Thyroid gland (tissue), 4 donors: ENCODE measurements at places on chromosomes 11 and 22. TPM values are rescaled to one million over a fixed set of nuclear protein-coding genes. Genes with fewer than 3 reads are reported as not detected.

Gene NKAPD1
- total RNA-seq, result 20.8 TPM

GRCh38 chr22:28443526-28443876, 236.1 kb downstream of the TTC28 start:
- H3K4me1 ChIP-seq, result peaks cover 29% of the 10 kb centered on the region
- no peaks in the 10 kb centered on the region for H3K36me3 ChIP-seq
- H3K4me3 ChIP-seq, result peak overlapping the region; percentile 45
- DNase-seq, result peak; percentile 81

GRCh38 chr22:23289851-23290724, 109.8 kb downstream of the BCR start:
- peak; percentile 39 for DNase-seq
- no peak overlapping the region for H3K4me3 ChIP-seq
- H3K27ac ChIP-seq, result peak overlapping the region; percentile 17
- H3K4me1 ChIP-seq, result peaks cover 7% of the 10 kb centered on the region
- H3K36me3 ChIP-seq, result peaks cover 77% of the 10 kb centered on the region

DNA sequence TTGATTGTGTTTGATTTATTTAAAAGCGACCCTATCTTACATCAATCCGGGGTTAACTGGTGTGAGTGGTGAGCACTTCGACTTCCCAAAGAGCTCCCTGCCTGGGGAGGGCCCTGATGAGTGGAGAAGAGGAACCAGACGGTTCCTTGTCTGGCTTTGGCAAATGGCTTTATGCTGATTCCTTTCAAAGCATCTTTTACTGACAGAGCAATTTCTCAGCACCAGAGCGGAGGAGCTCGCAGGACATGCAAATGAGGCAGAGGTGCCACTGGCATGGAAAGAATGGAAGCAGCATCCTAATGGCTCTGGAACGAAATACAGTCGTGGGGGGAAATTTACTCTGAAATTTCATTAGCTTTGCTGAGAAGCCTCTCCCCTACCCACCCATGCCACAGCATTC, 410.9 kb upstream of the B3GAT1 start:
- no peaks in the 10 kb centered on the region for H3K36me3 ChIP-seq
- no peaks in the 10 kb centered on the region for H3K4me1 ChIP-seq
- H3K4me3 ChIP-seq, result no peak overlapping the region
- H3K27ac ChIP-seq, result no peak overlapping the region
- no peaks in the 10 kb centered on the region for H3K27me3 ChIP-seq

- no peak overlapping the region for H3K27ac ChIP-seq
- no peaks in the 10 kb centered on the region for H3K27me3 ChIP-seq
- H3K4me1 ChIP-seq, result no peaks in the 10 kb centered on the region
- no peak overlapping the region for H3K4me3 ChIP-seq
- H3K36me3 ChIP-seq, result no peaks in the 10 kb centered on the region
- no peak for DNase-seq
Observed at GRCh38 chr22:49112661-49113626, 714.7 kb downstream of the BRD1 start.

DNA sequence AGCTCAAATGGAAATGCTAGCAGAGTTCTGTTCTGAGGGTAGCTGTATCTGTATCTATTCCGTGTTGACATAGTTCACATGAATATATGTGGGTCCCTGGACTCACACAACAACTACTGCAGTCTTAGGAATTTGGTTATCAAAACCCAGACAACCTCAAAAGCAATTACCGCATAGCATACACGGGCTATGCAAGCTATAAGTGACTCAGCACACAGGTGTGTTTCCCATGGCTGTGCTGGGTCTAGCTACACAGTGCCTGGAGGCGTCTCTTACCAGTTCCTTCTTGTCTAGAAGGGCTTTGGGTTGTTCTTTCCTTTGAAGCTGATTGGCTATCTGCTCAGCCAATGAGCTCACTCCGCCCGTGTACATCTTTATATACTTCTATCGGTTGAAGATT, 98.2 kb upstream of the BID start:
- no peak overlapping the region for H3K27ac ChIP-seq
- no peak overlapping the region for H3K4me3 ChIP-seq
- peaks cover 3% of the 10 kb centered on the region for H3K4me1 ChIP-seq
- H3K36me3 ChIP-seq, result peaks cover 15% of the 10 kb centered on the region

Gene PANX3
- total RNA-seq, result not detected

Gene CCDC87
- total RNA-seq, result 0.92 TPM

GRCh38 chr22:40211476-40212054, 33.8 kb downstream of the TNRC6B start:
- H3K27ac ChIP-seq, result no peak overlapping the region
- no peaks in the 10 kb centered on the region for H3K36me3 ChIP-seq
- DNase-seq, result no peak
- H3K27me3 ChIP-seq, result no peaks in the 10 kb centered on the region

DNA sequence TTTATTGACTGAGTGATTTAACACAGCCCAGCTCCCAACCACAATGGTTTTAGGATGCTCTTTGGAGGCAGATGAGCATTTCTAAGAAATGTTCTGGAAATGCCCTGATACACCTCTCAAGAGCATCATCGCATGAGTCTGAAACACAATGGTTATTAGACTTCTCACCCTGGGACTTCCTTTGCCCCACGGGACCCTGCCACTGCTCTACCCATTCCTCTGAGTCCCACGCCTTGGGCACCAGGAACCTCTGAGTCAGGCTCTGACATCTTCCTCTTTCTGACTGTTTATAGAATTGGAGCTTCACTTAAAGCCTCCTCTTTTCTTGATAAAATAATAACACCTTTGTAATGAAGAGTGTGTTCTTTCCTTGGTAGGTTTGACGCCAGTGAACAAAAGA, 85.6 kb upstream of the PARVA start:
- no peaks in the 10 kb centered on the region for H3K36me3 ChIP-seq
- no peaks in the 10 kb centered on the region for H3K4me1 ChIP-seq
- H3K27me3 ChIP-seq, result no peaks in the 10 kb centered on the region

GRCh38 chr11:105903113-105903512, 118.9 kb downstream of the MSANTD4 start:
- H3K27ac ChIP-seq, result no peak overlapping the region
- DNase-seq, result no peak
- no peaks in the 10 kb centered on the region for H3K36me3 ChIP-seq
- H3K4me1 ChIP-seq, result no peaks in the 10 kb centered on the region
- H3K27me3 ChIP-seq, result no peaks in the 10 kb centered on the region

GRCh38 chr22:39482768-39483167, 19.3 kb upstream of the MIEF1 start:
- no peaks in the 10 kb centered on the region for H3K4me1 ChIP-seq
- no peaks in the 10 kb centered on the region for H3K27me3 ChIP-seq
- no peaks in the 10 kb centered on the region for H3K36me3 ChIP-seq
- H3K4me3 ChIP-seq, result no peak overlapping the region
- no peak for DNase-seq
- no peak overlapping the region for H3K27ac ChIP-seq

Gene BTG4
- total RNA-seq, result not detected

DNA sequence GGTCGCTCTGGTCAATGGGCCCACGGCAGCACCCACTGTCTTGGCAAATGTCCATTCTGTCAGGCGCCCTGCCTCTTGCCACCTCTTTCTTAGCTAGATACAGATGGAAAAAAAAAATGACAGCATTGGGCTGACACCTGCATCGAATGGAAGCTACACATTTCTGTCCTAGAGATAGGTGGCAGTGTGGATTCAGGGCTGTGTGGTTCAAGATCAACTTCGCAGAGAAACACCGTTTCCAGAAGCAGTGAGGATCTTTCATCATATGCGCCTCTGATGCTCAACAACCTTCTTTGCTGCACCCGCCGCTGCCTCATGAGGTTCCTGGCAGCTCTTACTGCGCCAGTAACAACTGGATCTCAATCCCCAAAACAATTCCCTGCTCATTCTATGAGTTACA, 236.3 kb downstream of the KIRREL3 start:
- H3K27me3 ChIP-seq, result no peaks in the 10 kb centered on the region
- H3K36me3 ChIP-seq, result no peaks in the 10 kb centered on the region
- no peak for DNase-seq
- no peak overlapping the region for H3K27ac ChIP-seq
- no peak overlapping the region for H3K4me3 ChIP-seq
- no peaks in the 10 kb centered on the region for H3K4me1 ChIP-seq

- H3K36me3 ChIP-seq, result peaks cover 10% of the 10 kb centered on the region
- DNase-seq, result no peak
- H3K27me3 ChIP-seq, result no peaks in the 10 kb centered on the region
Observed at GRCh38 chr11:130110339-130111108, 40.8 kb downstream of the APLP2 start.

GRCh38 chr11:99489581-99489980, 468.8 kb downstream of the CNTN5 start:
- no peak for DNase-seq
- no peaks in the 10 kb centered on the region for H3K4me1 ChIP-seq
- no peak overlapping the region for H3K4me3 ChIP-seq
- H3K27me3 ChIP-seq, result no peaks in the 10 kb centered on the region

Gene MYO7A
- 8.7 TPM for total RNA-seq

Gene MS4A3
- total RNA-seq, result not detected

DNA sequence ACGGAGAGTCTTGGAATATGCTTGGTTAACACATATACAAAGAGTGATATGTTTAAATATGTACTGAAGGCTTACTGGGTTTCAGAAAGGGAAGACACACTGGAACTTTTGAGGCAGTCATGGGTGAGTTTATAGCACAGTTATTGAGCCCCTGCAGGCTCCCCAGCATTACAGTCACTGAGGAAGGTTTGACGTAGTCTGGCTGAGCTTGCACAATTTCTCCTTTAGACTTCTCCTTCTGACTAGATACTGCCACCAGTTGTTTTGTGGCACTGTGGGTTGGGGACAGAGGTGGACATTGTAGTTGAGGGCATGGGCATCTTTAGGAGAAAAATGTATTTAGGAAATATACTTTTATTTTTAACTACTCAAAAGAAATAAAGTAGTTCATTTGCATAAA, 285.4 kb downstream of the C11orf87 start:
- H3K27me3 ChIP-seq, result no peaks in the 10 kb centered on the region
- no peaks in the 10 kb centered on the region for H3K36me3 ChIP-seq
- no peaks in the 10 kb centered on the region for H3K4me1 ChIP-seq
- H3K27ac ChIP-seq, result no peak overlapping the region

Gene NECTIN1
- total RNA-seq, result 2.0 TPM
